ENCODE measurements at places on chromosomes 3 and 15.

- DNase-seq, result no peak
Observed at GRCh38 chr3:69868841-69869420, 129.7 kb downstream of the MITF start.

DNA sequence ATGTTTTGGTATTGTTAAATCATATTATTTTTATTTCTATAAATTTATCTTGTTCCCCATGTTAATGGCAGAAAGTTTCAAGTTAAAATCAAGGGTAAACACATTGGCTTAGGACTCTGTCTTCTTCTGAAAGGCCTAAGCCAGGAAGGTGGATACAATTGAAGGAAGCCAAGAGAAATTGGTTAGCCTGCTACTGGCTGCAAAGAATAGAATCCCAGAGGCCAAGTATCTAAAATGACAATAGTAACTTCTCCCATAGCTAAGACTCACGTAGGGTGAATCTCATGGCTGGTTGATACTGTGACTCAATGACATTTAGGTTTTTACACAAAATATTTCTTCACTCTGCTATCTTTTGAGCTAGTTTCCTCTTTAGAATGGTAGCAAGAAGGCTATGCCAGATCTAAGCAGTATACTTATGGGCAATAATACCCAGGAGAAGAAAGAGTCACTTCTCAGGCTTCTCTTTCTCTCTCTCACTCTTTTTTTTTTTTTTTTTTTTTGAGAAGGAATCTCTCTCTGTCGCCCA lies 621.5 kb upstream of the TBL1XR1 start:
- no peak for DNase-seq

- no peak for DNase-seq
Observed at GRCh38 chr3:194176274-194176991, 40.5 kb downstream of the HES1 start.

- DNase-seq, result no peak
Observed at GRCh38 chr15:37425541-37425940, 325.2 kb upstream of the MEIS2 start.

- no peak for DNase-seq
Observed at GRCh38 chr3:143822374-143822773, 25.9 kb downstream of the SLC9A9 start.
